Activated naive CD4-positive, alpha-beta T cell treated with anti-CD3 and anti-CD28 coated beads for 36 hours (primary cell): ENCODE measurements at places on chromosomes 11 and 22.

DNA sequence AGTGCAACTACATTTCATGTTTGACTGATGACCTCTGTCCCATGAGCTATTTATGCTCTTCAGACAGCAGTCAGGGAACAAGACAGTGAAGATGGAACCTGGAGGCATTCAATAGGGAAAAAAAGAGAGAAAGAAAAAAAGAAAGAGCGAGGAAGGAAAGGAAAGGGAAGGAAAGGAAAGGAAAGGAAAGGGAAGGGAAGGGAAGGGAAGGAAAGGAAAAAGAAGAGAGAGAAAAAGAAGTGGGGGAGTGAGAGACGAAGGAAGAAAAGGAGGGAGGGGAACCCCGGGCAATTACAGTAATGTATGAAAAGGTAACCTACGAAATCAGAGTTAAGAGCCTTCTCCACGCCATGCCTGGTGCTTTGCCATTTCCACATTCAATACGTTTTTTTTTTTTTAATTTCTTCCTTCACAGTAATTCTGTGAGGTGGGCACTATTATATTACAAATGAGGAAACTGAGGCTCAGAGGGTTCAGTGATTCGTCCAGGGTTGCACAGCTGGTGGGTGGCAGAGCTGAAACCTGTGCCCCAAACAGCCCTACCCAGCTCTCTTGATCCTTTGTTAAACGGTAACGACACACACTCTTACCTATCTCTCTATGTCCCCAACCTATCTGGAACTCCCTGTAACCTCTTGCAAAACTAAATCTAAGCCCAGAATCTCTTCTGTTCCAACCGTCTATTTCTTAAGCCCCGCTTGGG, 39.3 kb downstream of the ETS1 start:
- DNase-seq: peak; percentile 25

DNA sequence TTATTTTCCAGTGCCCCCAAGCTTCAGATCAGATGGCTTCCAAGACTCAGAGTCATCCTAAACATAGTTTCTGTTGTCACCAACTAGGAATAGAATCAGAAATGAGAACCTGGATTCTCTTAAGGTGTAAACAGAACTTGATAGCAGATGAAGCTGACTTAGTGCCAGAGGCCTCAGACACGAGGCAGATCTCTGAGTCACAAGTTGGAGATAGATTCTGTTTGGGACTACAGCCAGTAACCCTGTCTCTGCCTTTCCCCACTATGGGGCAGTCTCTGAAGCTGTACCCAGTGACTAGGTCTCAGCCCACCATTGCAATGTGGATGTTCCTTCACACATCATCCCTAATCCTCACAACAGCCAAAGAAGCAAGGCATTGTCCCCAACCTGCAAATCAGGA, 25.4 kb downstream of the NEU3 start:
- no peak for DNase-seq

GRCh38 chr11:125072218-125072960, 9.3 kb downstream of the SLC37A2 start:
- DNase-seq: no peak

- DNase-seq: no peak
Observed at GRCh38 chr11:74819400-74819799, 70.8 kb downstream of the RNF169 start.

DNA sequence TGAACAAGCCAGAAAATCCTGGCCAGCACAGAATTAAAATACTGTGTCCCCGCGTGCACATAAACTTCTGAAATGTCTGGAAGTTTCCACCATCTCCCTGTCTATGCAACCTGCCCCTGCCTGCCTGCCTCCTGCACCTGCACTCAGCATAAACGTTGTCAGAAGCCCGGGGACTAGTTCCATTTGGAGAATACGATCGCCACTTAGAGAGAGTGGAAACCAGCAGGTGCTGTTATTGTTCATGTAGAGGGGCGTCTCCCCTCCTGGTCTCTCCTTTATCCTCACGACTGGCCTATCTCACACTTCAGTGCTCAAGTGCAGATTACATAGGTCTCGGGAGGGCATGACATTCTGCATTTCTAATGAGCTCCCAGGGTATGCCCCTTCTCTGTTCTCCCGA, 35.6 kb downstream of the MPPED1 start:
- DNase-seq: no peak

DNA sequence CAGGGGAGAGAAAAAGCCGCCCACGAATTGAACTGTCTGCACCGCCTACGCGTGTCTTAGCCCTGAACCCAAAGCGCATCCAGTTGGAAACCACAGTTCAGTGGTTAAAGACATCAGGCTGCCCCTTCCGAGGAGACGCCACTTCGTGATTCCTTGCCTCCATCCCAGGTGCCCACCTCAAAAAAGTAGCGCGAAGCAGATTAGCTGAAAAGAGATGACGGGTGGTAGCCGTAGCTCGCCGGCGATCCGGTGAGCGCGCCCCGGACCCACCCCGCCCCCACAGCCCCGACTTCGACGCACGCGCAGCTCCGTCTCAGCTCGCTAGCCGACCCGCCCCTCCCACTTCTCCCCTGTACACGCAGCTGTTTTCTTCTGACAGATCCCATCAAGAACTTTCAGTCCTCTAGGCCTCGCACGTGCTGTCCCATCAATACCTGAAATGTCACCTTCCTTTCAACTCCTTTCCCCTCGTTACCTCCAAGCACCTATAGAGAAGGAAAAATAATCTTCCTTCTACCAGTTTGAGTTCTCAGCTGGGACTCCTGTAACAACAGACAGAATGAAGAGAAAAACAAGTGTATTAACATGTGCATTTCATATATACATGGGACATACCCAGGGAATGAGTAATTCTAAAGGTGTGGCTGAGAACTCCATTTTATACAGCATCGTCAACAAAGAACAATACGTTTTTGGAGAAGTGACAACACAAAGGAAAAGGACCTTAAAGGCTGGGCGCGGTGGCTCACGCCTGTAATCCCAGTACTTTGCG, 49.5 kb downstream of the OR4D9 start:
- DNase-seq: peak; percentile 90

DNA sequence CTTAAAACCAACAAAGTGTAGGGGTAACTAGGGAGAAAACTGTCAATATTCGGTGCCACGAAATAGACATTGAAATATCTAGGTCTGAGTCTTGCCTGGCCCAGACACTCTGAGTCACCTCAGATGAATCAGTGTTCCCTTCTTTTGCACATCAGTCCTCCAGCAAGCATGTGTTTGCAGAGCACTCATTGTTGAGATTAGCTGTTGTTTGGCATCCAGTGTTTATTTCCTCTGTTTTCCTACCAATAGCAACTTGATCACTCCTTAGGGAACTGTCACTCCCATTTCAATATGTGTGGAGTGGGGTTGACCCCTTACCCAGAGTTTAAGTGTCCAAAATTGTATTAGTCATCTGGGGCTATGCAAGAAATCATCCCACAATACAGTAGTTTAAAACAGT, 4.7 kb upstream of the ASCC2 start:
- DNase-seq: no peak

DNA sequence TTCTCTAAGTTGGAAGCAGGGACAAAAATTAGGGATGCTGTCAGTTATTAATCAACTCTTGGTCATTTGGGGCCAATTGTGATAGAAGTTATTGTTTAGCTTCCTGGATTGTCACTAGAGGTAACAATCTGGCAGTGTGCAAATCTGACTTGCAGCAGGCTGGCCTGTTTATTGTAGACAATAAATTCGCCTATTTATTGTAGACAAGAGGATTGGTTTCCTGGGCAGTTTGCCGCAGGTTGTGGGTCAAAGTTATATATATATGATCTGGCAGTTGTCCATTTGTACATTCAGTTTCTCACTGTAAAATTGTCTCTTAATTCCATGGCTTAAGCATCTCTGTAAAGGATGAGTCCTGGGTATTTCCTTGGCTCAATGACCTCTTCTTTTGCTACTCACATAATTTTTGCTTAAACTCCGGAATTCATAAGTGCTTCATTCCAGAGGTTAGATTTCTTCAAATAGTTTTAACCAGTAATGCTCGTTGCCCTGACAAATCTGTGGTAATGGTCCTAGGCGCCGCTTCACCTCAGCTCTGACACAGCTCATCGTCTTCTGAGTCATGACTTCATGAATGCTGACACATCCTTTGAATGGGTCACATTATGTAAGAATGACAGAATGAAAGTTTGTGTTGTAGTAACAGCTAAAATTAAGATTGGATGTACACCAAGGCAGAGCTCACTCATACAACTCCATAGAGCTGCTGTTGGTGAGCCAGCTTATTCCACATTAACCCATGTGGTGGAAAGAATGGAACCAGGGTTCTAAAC, 7.8 kb upstream of the MMP3 start:
- DNase-seq: no peak

DNA sequence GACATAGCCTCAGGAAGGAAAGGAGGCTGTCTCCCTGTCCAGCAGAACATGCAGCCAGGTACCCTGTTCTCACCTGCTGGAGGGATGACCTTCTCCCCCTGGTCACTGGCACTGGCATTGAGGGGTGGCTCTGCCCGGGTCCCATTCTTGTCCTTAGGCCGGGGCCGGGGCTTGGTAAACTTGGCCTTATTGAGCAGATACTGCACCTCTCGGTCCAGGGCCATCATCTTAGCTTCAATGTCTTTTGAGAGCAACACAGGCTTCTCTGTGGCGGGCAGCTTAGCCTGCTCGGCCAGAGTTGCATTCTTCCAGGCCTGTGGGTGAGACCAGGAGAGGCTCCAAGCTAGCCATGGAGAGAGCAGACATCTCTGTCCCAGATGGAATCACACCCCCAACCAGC, 10.5 kb downstream of the HYOU1 start:
- no peak for DNase-seq

DNA sequence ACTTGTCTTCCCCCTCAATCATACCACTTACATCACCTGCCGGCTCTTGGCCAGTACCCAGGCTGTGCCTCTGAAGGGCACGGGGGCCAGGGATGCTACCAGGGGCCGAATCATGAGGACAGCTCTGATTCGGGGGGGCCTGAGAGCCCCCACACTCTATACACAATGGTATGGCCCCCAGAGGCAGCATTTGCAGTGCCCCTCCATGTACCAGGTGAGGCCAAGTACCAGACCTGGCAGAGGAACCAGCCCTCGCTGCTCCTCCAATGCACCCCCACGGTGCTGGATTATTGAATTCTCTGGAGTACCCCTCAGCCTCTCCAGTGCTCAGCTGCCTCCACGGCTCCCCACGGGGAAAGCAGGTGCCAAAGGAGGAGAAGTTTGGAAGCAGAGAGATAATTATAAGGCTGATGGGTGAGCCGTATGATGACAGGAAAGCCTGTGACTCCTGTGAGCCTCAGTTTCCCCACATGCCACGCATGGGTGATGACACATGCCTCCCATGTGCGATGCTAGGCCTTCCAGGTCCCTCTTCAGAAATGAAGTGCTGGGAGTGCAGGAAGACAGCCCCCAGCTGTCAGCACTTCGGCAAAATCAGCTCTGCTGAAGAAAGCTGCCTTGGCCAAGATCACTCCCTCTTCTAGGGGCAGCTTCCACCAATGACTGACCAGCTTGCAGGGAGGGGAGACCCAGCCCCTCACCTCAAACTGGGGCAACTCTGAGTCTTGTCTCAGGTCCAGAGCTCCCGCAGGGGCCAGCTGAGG, 69.9 kb downstream of the THAP12 start:
- DNase-seq: no peak

DNA sequence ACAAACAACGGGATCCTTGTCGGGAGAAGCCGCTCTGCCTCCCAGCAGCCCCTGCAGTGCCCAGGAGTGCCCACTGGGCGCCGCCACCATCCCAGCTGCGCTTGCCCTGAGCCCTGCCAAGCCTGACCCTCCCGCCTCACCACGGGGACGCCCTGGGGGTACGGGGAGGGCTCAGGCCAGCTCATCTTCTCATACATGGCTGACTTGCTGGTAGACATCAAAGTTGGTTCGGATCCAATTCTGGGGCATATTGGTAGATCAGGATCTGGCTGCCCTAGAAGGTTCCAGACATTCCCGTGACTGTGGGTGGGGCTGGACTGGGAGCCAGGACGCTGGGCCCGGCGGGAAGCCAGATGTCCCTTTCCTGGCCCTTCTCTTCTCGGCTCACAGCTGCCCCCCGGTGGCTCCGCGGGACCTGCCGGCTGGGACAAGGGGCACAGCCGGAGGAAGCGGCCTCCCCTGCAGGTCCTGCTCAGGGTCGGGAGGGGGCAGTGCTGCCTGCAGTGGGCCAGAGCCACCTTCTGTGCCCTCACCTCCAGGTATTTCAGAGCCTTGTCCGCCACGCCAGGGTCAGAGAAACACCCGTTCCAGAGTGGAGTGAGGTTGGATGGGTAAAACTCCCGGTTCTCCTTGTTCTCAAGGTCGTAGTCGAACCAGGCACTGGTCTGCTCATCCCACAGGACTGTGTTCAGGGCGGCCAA, 10.6 kb upstream of the TREH start:
- DNase-seq: peak; percentile 96

GRCh38 chr11:80993536-80993935, 1552.7 kb upstream of the TENM4 start:
- no peak for DNase-seq

DNA sequence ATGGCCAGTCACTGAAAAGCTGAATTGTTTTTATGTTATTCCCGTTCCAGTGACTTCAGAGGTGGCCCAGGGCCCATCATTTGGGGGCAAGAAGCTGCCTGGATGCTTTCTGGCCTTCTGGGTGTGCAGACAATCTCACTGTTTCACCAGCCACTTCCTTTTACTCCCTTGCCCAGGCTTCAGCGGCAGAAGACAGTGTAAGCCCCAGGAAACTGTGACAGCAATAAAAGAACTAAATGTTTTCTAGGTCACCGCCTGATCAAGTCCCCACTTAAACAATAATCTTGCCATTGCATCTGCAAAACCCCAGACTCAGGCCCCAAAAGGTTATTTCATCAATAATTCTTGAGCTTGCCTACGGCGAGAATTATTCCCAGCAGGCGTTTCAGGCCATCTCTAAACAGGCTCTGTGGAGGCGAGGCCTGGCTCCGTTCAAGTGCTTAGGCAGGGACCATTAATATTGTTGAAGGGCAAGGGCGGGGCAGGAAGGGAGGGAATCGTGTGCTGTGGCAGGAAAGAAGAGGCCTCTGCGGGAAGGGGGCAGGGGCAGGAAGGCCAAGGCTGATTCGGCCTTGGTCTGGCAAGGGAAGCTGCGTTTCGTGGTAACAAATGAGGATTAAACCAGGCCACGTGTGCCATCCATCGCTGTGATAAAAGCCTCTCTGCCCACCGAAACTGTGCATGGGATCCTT, 252.3 kb downstream of the KIRREL3 start:
- no peak for DNase-seq

GRCh38 chr11:124070915-124071622, 29.9 kb upstream of the OR10G7 start:
- DNase-seq: peak; percentile 81

GRCh38 chr11:11989774-11990744, 18.4 kb downstream of the DKK3 start:
- DNase-seq: no peak

DNA sequence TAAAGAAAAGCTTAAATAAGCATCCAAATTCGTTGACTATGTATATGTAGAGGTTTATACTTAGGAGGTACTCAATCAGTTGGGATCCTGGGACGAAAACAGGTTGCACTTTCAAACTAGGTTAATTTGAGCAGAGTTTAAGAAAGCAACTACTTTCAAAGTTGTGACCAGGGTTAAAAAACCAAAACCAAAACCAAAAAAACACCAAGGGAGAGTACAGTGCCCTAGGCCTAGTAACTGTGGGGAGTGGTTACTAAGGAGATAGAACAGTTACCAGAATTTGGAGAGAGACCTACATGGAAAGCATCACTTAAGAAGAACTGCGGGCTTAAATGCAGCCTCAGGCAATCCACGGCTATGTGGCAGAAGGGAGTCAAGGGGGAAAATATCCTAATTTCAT, 148.3 kb downstream of the JRKL start:
- DNase-seq: no peak

- DNase-seq: peak; percentile 88
Observed at GRCh38 chr11:64652586-64653387, 61.8 kb downstream of the SLC22A12 start.

- DNase-seq: no peak
Observed at GRCh38 chr11:38476808-38477575, 1879.0 kb upstream of the RAG2 start.

- DNase-seq: peak; percentile 25
Observed at GRCh38 chr11:68211546-68211945, 1.6 kb downstream of the KMT5B start.
